ENCODE measurements at places on chromosomes 2 and 18.

- DNase-seq: no peak
These were observed 60.8 kb downstream of the ABCG8 start for GRCh38 chr2:43899589-43899988.

DNA sequence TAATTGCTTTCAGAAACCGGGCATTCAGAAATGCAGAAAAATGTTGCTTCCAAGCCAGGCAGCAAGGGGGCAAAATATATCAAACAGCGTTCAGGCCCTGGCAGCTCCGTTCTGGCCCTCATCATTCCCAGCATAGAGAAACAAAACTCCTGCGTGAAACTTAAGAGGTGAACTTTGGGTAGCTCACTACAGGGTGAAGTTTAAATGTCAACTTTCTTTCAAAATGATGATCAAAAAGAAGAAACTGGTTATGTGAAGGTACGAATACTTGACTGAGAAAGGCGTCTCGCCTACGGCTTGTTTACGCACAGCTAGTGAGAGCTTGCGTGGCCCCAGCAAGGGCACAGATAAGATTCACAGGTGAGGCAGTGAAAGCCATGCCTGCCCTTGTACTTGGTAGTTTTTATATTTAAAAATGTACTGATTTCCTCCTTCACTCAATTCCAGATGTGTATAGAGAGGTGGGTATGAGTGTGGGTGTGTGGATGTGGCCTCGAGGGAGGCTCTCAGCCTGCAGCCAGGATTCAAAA, 127.5 kb downstream of the NFATC1 start:
- DNase-seq: no peak

GRCh38 chr2:32264422-32265105, at the start of gene NLRC4:
TSS of gene NLRC4 (minus strand) at chr2:32264886. CDS start at chr2:32256775, 8,111 bp downstream.
- DNase-seq: no peak

DNA sequence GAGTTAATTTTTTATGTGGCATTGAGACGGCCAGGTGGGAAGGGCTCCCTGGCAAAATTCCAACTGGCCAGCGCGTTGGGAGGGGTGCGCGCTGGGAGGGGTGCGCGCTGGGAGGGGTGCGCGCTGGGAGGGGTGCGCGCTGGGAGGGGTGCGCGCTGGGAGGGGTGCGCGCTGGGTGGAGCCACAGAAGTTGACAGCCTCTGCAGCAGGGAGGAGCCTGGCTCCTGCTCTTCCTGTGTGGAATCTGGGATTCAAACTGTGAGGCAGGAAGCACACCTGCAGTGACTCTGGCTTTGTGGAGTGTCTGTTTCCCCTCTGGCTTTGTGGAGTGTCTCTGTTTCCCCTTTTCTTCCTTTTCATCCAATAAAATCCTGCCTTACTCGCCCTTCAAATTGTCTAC, 147.9 kb upstream of the CBLN2 start:
- DNase-seq: no peak

DNA sequence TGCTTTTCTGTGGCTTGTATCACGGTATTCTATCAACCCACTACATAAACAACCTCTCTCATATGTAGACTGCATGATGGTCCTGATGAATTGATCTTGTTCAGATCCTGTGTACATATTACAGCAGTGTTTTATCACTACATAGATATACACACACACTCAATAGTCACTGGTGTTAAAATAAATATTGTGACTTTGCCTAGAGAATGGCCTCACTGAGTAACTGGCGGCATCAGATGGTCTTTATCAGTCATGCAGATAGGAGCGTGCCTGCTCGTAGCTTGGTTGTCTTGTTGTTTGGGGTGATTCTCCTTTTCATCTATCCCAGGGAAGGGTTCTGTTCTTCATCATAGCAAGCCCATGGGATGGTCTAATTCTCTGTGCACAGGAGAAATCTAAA, 18.4 kb upstream of the CTAGE1 start:
- DNase-seq: no peak

DNA sequence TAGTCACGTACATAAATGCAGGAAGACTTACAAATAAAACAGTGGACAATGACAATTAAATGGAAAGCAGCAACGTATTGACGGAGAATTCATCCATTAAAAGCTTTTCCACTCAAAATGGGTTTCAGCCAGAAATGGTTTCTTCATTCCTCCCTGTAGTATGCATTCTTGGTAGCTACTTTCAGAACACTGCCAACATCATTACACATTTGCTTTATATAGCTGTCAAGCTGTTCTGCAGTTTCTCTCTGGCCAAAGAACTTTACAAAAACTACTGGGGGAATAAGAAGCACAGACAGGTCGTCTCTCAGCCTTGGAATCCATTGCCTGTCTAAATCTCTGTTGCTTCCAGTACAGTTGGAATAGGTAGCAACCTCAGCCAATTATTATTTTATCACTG, 84.1 kb upstream of the NCKAP5 start:
- no peak for DNase-seq

DNA sequence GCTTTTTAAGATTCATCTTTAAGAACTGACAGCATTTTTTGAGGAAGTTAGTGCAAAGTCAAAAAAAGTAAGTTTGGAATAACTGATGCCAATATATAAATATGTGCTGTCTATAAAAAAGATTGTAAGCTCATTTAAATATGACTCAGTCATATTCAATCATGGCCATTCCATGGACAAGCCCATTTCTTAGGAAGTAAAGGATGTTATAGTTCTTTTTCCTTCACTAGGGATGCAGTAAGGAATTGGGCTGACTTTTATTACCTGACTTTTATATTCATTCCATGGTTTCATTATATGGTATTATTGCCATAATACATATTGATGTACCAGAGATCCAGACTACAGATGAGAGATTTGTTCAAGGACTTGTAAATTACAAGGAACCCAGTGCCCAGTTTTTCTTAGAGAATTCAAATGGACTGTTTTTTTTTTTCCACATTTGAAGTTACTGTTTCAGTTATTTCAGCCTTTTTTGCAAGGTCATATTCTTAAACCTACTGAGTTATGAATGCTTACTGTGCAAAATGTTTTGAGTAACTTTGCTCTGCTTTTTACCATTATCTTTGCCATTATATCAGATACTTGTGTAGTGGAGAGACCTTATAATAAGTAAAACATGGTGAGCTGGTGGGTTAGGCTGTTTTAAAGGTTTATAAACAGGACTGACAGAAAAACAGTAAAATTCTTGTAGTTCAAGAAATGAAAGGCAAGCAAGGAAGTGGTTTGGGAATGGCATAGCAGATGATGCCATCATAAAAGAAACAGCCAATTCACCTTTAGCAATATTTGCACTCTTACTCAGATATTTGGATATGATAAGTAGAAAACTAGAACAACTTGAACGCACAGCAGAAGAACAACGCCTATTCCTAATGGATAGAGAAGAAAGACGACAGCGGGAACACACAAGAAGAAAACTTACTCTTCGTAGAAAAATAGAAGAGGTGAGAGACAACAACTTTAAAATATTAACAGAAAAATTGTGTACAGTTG, 7.6 kb downstream of the FSIP2 start:
- DNase-seq: no peak

Data from keratinocyte (primary cell).